ENCODE measurements at places on chromosomes 1 and 21.

- DNase-seq: no peak
Observed at GRCh38 chr1:178537382-178538090, 24.6 kb downstream of the TEX35 start.

DNA sequence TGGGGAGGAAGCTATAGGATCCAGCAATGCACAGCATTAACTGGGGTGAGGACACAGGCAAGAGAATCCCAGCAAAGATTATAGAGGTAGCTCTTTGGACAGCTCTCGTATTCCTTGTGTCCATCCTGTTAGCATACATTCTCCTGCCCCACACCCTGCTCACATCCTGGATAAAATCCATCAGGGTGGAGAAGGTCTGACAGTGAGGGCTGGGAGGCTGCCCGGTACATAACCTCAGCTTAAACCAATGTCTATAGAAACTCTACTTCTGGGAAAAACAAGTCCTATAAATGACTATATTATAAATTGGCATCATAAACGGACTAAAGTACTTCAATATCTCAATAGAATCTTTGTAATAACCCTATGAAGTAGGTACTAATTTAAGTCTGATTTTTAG, 36.8 kb upstream of the UBE2U start:
- DNase-seq: no peak

DNA sequence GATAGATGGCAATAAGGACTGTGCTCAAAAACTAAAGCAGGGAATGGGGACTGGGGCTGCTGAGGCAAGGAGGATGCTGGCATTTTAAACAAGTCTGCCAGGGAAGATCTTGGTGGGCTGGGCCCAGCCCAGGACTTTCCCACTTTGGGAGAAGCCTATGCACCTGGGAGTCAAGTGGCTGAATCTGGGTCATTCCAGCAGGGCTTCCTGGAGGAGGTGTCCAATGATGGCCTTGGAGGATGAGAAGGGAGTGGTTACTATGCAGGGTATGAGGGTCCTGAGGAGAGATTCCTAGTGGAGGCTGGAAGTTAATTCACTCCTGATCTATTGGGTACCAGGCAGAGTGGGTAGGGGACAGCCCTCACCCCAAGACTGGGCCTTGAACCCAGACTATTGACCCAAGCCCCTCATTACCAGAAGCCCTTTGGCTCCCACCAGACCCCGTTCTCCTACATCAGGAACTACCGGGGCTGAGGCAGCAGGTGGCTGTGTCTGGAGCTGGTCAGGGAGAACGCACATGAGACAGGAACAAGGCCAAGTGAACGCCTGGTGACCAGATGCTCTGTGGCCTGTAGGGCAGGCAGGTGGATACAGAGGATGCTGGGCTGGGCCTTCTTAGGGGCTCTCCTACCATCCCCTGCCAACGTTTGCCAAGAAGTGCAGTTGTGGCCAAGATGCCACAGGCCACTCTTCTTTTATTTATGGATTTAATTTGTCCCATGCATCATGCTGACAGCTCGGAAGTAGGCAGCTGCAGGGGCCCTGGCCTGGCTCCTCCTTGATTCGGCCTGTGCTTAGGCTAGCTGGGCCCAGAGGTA, 18.3 kb upstream of the LRP8 start:
- peak; percentile 7 for DNase-seq

- no peak for DNase-seq
Observed at GRCh38 chr1:113849072-113849471, 22.4 kb downstream of the PTPN22 start.

DNA sequence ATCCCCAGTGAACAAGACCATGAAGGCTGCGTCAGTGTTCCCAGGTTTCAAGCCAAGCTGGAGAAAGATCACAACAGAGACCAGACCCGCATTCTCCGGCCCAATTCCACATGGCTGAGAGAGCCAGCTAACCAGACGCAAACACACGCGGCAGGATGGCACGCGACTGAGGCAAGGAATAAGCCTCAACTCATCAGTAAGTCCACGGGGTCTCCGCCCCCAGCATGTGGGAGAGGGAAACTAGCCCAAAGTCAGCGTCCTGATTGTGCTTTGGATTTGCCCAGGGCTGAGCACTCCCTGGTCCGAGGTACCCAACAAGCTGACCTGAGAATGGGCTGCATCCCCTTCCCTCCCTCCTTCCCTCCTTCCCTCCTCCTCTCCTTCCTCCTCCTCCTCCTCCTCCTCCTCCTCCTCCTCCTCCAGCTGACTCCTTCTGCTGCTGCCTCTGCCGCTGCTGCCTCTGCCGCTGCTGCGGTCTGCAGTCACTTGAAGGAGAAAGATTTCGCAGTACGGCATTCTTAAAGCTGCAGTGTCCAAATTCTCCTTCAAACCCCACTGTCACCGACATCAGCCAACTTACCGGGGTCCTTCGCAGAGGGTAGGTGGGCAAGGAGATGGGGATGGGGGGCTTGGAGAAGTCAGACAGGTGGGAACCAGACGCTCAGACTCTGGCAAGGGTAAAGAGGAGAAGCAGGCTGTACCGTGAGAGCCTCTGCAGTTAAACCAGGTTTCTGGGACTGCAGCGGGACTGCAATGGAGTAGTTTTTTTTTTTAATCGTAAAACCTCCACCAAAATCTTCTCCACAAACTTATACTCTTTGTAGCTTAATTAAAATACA, 33.0 kb upstream of the H6PD start:
- DNase-seq: no peak

GRCh38 chr21:45309069-45309986, 21.6 kb upstream of the POFUT2 start:
- peak; percentile 34 for DNase-seq

DNA sequence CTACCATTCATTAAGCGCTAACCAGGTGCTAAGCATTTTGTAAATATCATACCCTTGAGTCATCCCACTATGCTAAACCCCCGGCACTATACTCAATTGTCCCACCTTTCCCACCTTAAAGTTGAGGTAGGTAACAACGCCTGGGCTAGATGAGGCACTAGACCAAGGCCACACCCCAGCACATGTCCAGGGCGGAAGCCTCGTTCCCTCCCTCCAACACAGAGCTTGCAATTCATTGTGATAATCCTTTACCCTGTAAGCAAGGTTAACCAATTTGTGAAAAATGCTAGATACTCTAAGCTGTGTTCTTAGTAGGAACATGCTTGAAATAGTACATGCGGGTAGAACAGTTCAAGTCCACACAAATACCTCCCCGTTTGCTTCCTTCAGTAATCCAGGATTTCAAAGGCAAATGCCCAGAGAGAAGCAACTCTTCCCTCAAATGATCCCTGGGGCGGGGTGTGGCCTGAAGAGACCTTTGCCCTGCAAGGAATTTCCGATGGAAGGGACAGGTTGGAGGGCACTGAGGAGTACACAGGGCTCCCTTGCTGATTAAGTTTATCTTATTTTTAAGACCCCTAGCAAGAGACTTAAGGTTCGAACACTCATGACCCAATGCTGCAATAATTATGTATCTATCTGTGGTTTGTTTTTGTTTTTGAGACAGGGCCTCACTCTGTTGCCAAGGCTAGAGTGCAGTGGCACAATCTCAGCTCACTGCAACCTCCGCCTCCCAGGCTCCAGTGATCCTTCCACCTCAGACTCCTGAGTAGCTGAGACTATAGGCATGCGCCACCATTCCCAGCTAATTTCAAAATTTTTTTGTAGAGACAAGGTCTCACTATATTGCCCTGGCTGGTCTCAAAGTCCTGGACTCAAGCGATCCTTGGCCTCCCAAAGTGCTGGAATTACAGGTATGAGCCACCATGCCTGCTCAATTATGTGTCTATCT, 2.6 kb downstream of the RSPH1 start:
- DNase-seq: no peak

DNA sequence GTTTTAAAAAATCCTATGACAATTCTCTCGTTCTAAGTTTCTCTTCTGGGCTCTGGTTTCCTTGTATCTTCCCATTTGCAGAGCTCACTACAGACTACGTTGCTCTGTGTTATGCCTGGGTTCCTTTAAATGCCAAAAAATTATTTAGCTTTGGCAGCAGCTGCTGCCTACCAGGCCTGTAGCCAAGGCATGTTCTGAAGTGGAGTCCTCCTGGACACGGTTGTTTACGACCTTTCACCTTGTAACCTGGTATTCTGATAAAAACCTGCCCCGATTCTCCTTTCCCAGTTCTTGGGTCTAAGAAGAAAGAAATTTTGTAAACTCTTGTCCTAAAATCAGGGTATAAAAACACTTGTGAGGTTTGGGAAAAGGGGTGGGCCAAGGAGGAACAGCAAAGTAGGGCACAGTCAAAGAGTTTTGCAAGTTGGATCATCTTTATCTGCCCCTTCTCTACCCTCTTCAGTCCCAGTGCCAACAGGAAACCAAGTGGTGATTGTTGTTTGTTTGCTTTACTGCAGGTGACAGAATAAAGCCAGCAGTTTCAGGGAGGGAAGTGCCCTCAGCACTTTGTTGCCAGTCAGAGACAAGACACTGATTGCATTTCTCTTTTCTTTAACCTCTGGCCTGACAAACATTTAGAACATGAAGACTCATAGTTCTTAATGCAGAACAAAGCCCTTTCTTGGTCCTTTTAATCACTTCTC, 3.1 kb upstream of the TXNIP start:
- DNase-seq: peak; percentile 47

DNA sequence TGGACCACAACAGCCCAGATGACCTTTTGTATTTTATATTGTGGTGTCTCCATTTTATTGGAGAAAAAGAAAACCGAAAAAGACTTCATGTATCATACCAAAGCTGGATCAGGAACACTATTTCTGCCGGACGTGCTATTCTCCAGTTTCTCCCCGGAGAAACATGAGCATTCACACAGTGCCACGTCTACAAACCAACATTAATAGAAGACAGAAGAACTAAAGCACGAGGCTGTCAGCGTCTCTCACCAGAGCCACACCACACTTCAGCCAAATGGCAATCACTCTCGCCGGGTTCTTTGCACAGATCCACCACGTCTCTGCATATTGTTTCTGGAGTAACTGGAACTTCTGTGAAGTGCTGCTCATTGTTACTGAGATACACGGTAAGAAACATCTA, 24.8 kb downstream of the TP53BP2 start:
- DNase-seq: no peak

- no peak for DNase-seq
Observed at GRCh38 chr21:17793246-17794123, 25.7 kb downstream of the C21orf91 start.

DNA sequence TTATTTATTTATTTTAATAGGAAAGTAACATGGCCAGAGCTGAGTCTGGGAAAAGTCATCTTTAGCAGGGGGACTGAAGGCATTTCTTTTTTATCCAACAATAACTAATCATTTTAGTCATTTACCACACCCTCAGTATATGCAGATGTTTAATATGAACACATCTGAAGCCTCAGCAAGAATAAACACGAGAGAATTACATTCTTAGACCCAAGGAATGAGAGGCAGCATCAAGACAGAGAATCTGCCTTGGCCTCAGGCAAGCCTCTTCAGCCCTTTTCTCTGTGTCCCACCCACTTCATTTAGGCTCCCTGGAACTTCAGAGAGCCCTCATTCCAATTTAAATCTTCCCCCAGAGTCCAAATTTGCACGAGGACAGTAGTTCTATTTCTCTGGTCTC, 17.0 kb upstream of the IGSF3 start:
- no peak for DNase-seq

Data from CD4-positive, alpha-beta T cell treated with Interleukin-15 for 1 hour (primary cell).